ENCODE measurements at places on chromosomes 11 and 22.

GRCh38 chr11:120339394-120339890 is 3.2 kb downstream of the ARHGEF12 start:
- DNase-seq = no peak

GRCh38 chr11:79241205-79241851 is 199.5 kb downstream of the TENM4 start:
- DNase-seq = no peak

- DNase-seq = no peak
Observed at GRCh38 chr11:126115816-126116331, 53.2 kb upstream of the CDON start.

GRCh38 chr11:67631411-67631810 is 1.7 kb upstream of the NUDT8 start:
- DNase-seq = no peak

- no peak for DNase-seq
Observed at GRCh38 chr22:28703436-28703835, 23.8 kb upstream of the TTC28 start.

GRCh38 chr22:35437049-35437448 is 37.1 kb downstream of the MCM5 start:
- no peak for DNase-seq

DNA sequence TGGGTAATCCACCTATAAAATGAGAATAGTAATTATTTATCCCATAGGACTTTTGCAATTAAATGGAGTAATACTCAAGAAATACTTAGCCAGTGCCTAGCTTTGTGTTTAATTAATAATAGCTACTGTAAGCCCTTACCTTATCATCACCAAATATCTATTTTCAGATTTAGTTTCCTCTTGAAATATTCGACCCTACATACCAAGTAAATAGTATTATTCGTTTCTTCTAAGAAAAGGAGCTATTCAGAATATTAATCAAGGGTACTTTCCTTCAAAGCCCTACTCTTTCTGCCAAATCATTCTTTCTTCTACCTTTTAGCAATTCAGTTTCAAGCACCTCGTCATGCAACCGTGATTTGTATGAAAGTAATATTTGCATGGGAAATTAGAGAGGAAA is 6.7 kb downstream of the FBXO3 start:
- DNase-seq = no peak

GRCh38 chr11:22049276-22049675 is 143.6 kb upstream of the ANO5 start:
- DNase-seq = no peak

- DNase-seq = no peak
Observed at GRCh38 chr11:58392746-58393145, 13.9 kb downstream of the OR5B3 start.

Measured in CD4-positive, alpha-beta T cell treated with Interleukin-15 for 1 hour (primary cell).